ENCODE measurements at places on chromosomes 1 and 21.
A peak's percentile ranks its signal among the peaks of the same experiment; 100 is the strongest.

- DNase-seq = no peak
Measured at GRCh38 chr21:14403681-14404318, 20.9 kb upstream of the HSPA13 start.

GRCh38 chr1:160795951-160796383 lies at the start of gene LY9:
LY9 (plus strand) TSS chr1:160796174; CDS start chr1:160796188, 14 bp downstream.
- peak; percentile 64 for DNase-seq

DNA sequence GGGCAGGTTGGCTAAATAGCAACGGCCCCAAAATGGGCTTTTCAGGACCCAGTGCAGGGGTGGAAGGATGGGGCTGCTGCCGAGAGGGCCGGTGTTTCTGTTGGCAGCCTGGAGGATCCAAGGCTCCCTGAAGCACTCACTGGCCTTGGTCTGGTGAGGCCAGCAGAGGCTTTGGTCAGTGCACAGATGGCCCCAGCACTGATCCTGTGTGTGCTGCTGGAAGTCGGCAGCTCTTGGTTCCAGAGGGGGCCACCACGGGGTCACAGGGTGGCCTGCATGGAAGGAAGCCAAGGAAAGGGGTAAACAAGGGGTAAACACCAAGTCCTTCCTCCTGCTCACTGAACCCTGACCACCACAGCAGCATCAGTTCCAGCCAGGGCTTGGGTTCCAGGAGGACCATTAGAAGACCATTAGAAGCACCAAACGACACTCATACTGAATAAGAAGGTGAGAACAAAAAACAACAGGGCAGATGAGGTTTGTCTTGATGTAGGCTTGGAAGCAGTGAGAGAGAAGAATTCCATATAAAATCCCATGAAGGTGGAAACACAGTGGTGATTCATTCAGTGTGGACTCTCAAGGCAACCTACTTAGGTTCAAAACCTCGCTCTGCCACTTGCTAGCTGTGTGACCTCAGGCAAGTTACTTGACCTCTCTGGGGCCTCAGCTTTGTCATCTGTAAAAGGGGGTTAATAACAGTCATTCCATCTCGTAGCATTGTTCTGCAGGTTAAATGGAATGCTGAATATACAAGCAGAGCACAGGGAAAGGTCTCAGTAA lies 184.5 kb downstream of the RUNX1 start:
- DNase-seq = no peak

DNA sequence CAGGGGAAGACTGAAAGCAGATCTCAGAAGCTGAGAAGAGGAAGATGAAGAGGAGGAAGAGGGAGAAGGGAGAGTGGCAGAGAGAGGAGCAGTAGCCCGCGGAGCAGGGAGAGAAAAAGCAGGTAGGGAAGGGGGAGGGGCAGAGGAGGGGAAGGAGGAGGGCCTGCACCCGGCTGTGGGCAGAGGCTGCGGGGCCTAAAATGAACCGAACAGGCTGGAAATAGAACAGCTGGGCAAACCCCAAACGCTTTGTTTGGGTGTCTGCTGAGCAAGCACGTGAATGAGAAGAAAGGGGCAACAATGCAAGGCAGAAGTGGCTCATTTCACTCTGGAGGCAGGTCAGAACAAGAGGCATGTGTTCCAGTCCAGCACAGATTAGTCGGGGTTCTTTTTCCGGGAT lies 33.5 kb downstream of the KCNC4 start:
- DNase-seq = no peak

GRCh38 chr1:45297666-45298356 lies 28.9 kb upstream of the HPDL start:
- no peak for DNase-seq

DNA sequence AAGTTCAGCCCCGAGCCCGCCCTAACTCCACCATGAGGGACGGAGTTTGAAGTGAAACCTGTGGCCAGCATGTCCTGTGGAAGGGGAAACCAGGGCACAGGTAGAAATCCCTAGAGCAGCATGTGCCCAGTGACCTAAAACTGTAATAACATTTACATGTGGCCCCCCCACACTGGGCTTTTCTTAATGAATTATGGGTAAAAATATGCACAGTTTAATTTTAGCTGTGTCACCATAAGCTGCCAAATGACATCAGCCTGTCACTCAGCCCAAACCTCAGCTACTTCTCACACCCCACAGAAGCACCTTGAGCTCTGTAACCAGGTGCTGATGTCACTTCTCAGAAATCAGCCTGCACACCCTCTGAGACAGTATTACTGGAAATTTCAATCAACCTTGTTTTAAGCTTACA lies 50.0 kb upstream of the SLC19A1 start:
- peak; percentile 52 for DNase-seq

- no peak for DNase-seq
Measured at GRCh38 chr1:88727205-88727604, 43.1 kb downstream of the PKN2 start.

DNA sequence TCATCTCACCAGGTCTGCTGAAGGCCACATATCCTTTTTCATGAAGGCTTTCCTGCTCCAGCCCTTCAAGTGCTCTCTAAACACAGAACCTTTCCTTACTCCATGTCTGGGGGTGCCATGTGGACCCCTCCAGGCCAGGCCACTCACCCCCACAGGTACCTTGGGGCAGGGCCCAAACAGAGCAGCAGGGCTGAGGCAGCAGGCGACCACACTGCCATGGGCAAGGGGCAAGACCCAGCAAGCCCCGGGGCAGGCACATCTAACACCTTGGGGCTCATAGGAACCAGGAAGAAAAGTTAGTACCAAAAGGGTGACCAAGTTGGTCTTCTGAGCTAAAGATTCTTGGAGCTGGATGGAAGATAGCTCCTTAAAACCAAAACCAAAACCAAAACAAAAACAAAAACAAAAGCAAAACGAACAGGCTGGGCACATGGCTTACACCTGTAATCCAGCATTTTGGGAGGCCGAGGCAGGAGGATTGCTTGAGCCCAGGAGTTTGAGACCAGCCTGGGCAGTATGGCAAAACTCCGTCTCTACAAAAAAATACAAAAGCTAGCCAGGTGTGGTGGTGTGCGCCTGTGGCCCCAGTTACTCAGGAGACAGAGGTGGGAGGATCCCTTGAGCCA lies 63.7 kb downstream of the MRPL37 start:
- DNase-seq = no peak

GRCh38 chr1:228415853-228416216 lies 826 bp downstream of the TRIM17 start:
- DNase-seq = no peak

GRCh38 chr1:233721004-233721595 lies 107.2 kb downstream of the KCNK1 start:
- DNase-seq = no peak

DNA sequence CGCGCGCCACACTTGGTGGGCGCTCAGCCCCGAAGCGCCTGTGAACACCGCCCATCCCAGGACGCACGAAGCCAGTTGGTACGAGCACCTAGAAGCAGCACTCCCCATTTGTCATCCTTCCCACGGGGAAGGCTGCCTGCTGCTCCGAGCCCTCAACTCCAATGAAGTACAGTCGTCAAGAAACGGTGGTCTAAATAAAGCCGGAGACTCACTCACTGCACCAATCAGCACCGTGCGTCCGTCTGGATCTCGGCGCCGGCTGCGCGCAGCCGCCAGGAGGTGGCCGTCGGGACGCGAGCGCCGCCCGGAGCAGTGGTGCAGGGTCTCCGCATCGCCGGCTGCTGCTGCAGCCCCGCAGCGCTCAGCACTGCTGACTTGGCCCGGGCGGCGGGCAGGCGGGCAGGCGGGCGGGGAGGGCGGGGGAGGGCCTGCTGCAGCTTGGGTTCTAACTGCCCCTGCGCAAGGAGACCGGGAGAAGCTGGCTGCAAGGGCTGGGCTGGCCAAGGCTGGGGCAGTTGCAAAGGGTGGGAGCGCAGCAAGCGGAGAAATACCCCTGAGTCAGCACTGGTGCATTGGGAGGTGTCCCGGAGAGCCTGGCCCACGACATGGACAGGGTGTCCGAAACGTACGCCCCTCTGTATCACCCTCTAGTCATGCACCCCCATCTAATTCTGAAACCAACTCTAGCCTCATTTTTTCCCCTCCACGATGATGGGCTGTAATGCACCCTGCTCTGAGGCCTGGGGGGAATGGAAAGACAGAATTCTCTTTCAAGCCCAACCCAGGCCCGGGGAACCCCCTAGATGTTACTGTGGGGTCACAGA lies 35.8 kb upstream of the H6PD start:
- no peak for DNase-seq

All from stimulated activated CD4-positive, alpha-beta T cell treated with anti-CD3 and anti-CD28 coated beads, Interleukin-4, amount 100 ng/mL, for 48 hours (primary cell).